Activated naive CD4-positive, alpha-beta T cell treated with anti-CD3 and anti-CD28 coated beads for 36 hours (primary cell): ENCODE measurements at places on chromosomes 4 and X. TPM values are rescaled to one million over a fixed set of nuclear protein-coding genes. Genes with fewer than 3 reads are reported as not detected.

DNA sequence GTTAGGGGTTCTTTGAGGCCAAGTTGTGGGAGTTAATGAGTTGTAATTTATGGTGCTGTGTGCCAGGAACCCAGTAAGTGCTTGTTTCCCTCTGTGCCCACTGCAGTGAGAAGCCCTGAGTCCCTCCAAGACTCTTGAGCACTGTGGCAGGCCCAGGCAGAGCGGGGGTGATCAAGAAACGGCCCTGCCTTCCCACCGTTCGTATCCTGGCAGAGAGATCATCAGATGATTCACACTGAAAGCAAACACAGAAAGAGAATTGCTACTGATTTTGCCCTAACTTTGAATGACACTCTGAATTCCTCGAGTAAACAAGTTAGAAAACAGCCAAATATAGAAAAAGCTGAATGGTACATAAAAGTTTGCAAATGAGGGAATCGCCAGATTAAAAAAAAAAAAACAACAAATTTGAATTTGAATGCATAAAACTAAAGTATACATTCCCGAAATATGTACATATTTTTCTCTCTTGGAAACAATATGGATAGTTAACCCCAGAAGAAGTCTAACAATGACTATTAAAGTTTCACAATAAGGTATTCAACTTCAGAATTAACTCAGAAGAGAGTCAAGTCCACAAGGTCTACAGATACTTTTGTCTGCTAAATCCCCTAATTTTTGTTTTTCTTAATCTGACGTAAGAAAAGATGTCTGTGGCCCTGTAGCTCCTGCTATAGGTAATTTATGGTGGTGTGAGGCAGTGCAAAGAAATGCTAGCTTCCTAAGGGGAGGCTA lies 71.8 kb downstream of the AFAP1 start:
- H3K27me3 ChIP-seq, result no peaks in the 10 kb centered on the region
- H3K4me3 ChIP-seq, result no peak overlapping the region
- peaks cover 30% of the 10 kb centered on the region for H3K4me1 ChIP-seq
- peak overlapping the region; percentile 79 for H3K27ac ChIP-seq
- no peak for DNase-seq
- peaks cover 10% of the 10 kb centered on the region for H3K36me3 ChIP-seq

The MAGED4 gene
- total RNA-seq, result 0.25 TPM

The SMIM10L2A gene
- 0.40 TPM for total RNA-seq

DNA sequence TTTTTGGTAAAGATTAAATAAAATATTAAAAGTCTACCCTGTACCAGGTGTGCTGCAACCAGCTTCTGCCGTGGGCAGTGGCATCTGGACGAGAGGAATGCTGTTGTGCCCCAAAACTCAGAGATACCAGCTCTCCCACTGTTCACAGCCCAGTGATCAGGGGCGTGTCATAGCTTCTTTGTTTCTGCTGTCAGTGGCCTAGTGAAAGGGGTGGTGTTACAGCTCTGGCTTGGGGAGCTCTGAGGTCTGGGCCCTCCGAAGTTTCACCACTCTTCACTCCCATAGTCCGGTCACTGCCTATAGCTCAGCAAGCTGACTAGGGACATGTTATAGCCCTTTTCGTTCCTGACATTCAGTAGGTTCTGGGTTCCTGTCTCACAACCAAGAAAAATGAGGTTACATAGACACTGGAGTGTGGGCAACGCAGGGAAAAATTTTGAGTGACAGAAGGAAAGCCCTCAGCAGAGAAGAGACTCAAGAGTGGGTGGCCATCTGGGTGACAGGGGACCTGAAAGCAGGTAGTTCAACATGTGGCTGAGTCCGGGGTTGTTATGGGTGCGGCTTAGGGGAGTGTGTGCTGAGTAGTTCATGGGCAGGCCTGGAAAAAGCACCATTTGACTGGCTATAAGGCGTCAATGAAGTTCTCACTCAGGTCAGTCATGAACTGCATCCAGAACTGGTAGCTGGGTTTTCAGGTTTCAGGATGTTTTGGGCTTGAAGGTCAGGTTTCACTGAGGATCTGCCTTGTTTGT lies 1184.4 kb upstream of the PABPC4L start:
- H3K27ac ChIP-seq, result no peak overlapping the region
- no peaks in the 10 kb centered on the region for H3K36me3 ChIP-seq
- H3K4me3 ChIP-seq, result no peak overlapping the region
- H3K27me3 ChIP-seq, result no peaks in the 10 kb centered on the region

DNA sequence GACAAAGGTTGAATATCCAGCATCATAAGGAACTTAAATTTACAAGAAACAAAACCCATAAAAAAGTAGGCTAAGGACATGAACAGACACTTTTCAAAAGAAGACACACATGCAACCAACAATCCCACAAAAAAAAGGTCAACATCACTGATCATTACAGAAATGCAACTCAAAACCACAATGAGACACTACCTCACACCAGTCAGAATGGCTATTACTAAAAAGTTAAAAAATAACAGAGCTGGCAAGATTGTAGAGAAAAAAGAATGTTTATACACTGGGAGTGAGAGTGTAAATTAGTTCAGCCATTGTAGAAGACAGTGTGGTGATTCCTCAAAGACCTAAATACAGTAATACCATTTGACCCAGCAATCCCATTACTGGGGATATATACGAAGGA lies 474.7 kb downstream of the TRIML1 start:
- H3K4me1 ChIP-seq, result no peaks in the 10 kb centered on the region
- H3K27me3 ChIP-seq, result no peaks in the 10 kb centered on the region
- DNase-seq, result no peak
- H3K27ac ChIP-seq, result no peak overlapping the region
- no peaks in the 10 kb centered on the region for H3K36me3 ChIP-seq
- no peak overlapping the region for H3K4me3 ChIP-seq

The KIF4A gene
- 29.6 TPM for total RNA-seq

DNA sequence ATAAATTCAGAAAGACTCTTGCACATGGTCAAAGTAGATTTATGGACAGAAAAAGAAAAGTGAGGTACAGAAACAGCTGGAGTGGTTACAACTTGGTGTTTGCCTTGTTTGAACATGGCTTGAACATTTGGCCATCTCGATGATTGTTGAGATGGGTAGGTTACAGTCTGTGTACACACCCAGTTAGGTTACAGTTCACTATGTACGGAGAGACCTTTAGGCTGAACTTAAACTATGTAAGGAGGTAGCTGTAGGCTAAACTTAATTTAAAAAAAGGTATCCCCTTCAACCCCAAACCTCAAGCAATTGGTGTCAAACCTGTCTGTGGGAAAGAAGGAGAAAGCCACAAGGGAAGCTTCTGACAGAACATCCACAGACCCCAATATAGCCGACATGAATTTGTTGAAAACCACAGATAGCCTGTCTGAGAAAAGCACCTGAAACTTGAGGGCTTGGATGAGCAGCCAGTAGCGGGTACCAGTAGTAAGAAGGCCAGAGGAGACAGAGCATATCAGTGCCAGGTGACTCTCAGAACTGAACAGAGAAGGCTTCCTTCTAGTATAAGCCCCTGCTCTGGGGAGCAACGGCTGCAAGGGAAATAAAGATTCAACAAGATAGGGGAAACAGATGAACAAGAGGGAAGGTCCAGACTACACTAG lies 247.9 kb upstream of the GALNTL6 start:
- DNase-seq, result no peak
- no peaks in the 10 kb centered on the region for H3K36me3 ChIP-seq
- H3K4me1 ChIP-seq, result no peaks in the 10 kb centered on the region
- H3K4me3 ChIP-seq, result no peak overlapping the region

DNA sequence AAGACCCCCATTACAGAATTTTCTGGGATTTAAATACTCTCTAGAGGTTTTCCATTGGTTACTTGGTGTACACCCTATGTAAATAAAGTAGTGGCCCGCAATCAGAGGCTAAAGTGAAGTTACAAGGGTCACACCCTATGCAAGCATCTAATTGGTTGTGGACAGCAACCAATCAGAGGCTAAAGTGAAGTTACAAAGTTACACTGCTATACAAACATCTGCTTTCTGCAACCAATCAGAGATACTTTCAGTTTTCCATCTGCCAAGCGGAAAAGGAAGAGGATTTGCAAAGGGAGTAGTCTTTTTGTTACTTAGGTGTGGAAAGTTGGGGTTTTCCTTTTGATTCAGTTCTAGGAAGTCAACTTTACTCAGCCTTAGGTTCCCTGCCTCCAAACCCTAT lies 2.0 kb upstream of the ATRX start:
- H3K4me1 ChIP-seq, result peaks cover 15% of the 10 kb centered on the region
- H3K36me3 ChIP-seq, result peaks cover 2% of the 10 kb centered on the region
- peak; percentile 34 for DNase-seq
- H3K4me3 ChIP-seq, result peak overlapping the region; percentile 75

The EOLA2 gene
- total RNA-seq, result 28.1 TPM

- no peak overlapping the region for H3K4me3 ChIP-seq
- H3K27me3 ChIP-seq, result no peaks in the 10 kb centered on the region
- H3K4me1 ChIP-seq, result peaks cover 20% of the 10 kb centered on the region
- H3K36me3 ChIP-seq, result no peaks in the 10 kb centered on the region
Observed at GRCh38 chr4:78774417-78774816, 1.7 kb upstream of the BMP2K start.

The PAGE2 gene
- total RNA-seq, result not detected

The PPP4R3C gene
- total RNA-seq, result not detected

The CACNA1F gene
- 0.62 TPM for total RNA-seq

DNA sequence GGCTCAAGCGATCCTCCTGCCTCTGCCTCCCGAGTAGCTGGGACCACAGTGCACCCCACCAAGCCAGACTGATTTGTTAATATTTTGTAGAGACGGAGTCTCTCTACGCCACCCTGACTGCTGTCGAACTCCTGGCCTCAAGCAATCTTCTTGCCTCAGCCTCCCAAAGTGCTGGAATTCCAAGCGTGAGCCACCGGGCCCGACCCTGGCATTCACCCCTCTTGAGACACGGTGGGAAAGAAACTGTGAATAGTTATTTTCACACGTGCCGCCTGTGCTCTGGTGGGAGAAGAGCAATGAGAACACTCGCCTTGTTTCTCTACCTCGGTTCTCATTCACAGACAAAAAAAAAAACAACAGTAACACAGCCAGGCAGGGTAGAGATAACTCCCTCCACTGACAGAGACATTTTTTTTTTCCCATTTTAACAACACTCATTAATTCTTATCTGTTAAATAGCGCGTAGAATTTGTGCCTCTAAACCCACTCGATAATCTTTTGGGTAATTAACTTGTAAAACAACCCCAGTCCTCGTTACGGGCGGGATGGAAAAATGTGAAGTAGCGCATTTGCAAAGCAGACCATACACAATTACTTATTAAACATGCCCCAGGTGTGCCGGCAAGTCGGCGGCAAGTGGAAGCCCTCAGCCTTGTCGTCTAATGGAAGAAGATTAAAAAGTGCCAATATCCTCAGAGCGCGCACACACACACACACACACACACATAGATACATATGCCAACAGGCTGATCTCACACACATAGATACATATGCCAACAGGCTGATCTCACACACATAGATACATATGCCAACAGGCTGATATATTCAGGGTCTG lies 103.3 kb downstream of the DHRSX start:
- no peaks in the 10 kb centered on the region for H3K4me1 ChIP-seq
- H3K36me3 ChIP-seq, result peaks cover 26% of the 10 kb centered on the region
- no peak for DNase-seq
- H3K27me3 ChIP-seq, result no peaks in the 10 kb centered on the region
- no peak overlapping the region for H3K4me3 ChIP-seq

DNA sequence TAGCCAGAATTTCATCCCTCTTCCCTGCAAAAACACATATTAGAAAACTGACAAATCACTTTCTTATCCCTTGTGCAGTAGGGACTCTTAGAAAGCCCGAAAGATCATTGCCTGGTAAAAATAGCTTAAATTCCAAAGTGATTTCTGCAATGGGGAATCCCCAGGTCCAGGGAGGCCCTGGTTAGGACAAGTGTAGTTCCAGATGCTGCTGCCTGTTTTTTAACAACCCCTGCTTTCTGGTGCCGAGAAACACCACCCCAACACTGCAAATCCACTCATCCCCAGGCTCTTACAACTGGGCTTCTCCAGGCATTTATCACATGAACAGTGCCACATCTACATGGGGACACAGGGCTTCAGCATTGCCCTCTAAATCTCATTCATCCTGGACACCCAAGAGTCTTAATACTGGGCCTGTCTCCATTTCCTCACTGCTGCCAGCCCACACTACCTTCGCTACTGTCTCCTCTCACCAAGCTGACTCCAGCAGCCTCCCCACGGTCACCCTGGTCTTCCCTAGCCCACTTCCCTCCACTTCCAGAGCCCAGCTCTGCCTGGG lies 112.2 kb upstream of the PSAPL1 start:
- H3K27ac ChIP-seq, result no peak overlapping the region
- no peak overlapping the region for H3K4me3 ChIP-seq
- H3K27me3 ChIP-seq, result no peaks in the 10 kb centered on the region
- no peak for DNase-seq
- H3K4me1 ChIP-seq, result no peaks in the 10 kb centered on the region
- no peaks in the 10 kb centered on the region for H3K36me3 ChIP-seq

The SASH3 gene
- total RNA-seq, result 90.3 TPM

GRCh38 chr4:164828955-164829354 lies 48.0 kb upstream of the APELA start:
- H3K4me1 ChIP-seq, result no peaks in the 10 kb centered on the region
- peaks cover 2% of the 10 kb centered on the region for H3K27me3 ChIP-seq
- no peak overlapping the region for H3K4me3 ChIP-seq
- H3K36me3 ChIP-seq, result no peaks in the 10 kb centered on the region
- no peak for DNase-seq

DNA sequence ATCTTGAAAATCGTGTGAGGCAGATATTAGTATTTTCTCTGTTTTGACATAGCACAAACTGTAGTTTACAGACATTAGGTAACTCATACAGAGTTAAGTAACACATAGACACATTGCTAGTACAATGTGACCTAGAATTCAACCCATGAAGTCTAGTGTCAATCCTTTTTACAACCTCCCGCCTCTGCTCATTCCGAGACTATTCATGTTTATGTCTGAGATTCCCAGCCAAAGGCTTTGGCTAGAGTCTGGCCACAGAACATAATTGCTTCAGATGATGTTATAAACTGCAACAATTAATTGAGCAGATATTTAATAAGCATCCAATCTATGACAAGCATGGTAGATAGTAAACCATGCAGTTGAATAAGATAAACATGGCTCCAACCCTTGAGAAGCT lies 841.0 kb downstream of the STIM2 start:
- H3K36me3 ChIP-seq, result no peaks in the 10 kb centered on the region
- H3K4me1 ChIP-seq, result no peaks in the 10 kb centered on the region
- no peak overlapping the region for H3K27ac ChIP-seq
- H3K4me3 ChIP-seq, result no peak overlapping the region

- H3K4me1 ChIP-seq, result peaks cover 4% of the 10 kb centered on the region
- H3K27ac ChIP-seq, result no peak overlapping the region
- H3K36me3 ChIP-seq, result no peaks in the 10 kb centered on the region
- no peak for DNase-seq
Observed at GRCh38 chr4:26126994-26127393, 193.8 kb upstream of the RBPJ start.

The DCK gene
- total RNA-seq, result 34.1 TPM

The PABPC5 gene
- total RNA-seq, result not detected
